ENCODE measurements at places on chromosomes 3 and 15. TPM values are rescaled to one million over a fixed set of nuclear protein-coding genes. Genes with fewer than 3 reads are reported as not detected.

DNA sequence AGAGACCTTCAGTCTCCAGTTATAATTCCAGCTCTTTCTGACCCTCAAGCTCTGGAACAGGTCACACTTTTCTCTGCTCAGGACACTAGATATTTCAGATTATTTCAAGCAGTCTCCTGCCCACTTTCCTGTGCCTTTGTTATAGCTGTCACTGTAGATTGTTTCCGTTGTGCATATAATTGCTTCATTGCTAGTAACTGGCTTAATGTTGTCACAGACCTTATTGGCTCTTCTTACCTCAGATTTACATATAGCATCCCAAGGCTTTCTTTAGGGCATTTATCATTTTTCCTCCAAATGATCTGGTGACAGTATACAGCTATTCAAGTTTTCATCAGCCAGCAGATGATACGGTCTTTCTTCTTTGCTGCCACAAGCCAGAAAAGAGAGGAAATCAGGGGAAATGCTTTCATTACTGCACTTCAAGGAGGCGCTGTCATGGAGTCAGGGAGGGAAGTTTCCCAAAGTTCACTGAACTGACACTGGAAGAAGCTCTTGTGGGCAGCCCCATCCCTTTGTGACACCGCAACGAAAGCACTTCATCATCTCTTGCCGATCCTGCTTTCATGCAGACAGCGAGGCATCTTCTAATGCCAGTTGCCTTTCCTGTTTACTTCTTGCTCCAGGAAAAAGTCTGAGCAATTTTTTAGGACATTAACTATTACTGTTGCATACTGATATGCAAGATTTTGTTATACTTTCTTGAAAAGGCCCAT lies 181.9 kb downstream of the CDIN1 start:
- peaks cover 16% of the 10 kb centered on the region for H3K36me3 ChIP-seq
- no peaks in the 10 kb centered on the region for H3K4me1 ChIP-seq
- no peak for DNase-seq
- H3K27ac ChIP-seq = no peak overlapping the region
- H3K4me3 ChIP-seq = no peak overlapping the region
- H3K27me3 ChIP-seq = no peaks in the 10 kb centered on the region

- peak; percentile 70 for DNase-seq
- H3K27me3 ChIP-seq = no peaks in the 10 kb centered on the region
- H3K27ac ChIP-seq = peak overlapping the region; percentile 96
- H3K36me3 ChIP-seq = no peaks in the 10 kb centered on the region
- peaks cover 25% of the 10 kb centered on the region for H3K4me1 ChIP-seq
Observed at GRCh38 chr3:182793663-182794454, 555 bp downstream of the ATP11B start.

GRCh38 chr15:68204361-68204760 lies 771 bp downstream of the CALML4 start:
- no peaks in the 10 kb centered on the region for H3K27me3 ChIP-seq
- H3K27ac ChIP-seq = peak overlapping the region; percentile 48
- peak overlapping the region; percentile 33 for H3K4me3 ChIP-seq
- DNase-seq = no peak

- no peaks in the 10 kb centered on the region for H3K36me3 ChIP-seq
- H3K27ac ChIP-seq = no peak overlapping the region
- H3K4me1 ChIP-seq = peaks cover 10% of the 10 kb centered on the region
- H3K27me3 ChIP-seq = no peaks in the 10 kb centered on the region
- H3K4me3 ChIP-seq = no peak overlapping the region
- DNase-seq = no peak
Observed at GRCh38 chr15:26083457-26083856, 220.3 kb upstream of the ATP10A start.

- no peaks in the 10 kb centered on the region for H3K4me1 ChIP-seq
- no peak overlapping the region for H3K4me3 ChIP-seq
- H3K36me3 ChIP-seq = peaks cover 10% of the 10 kb centered on the region
Observed at GRCh38 chr15:43352693-43353382, 18.0 kb downstream of the ZSCAN29 start.

- H3K4me3 ChIP-seq = no peak overlapping the region
- H3K27me3 ChIP-seq = no peaks in the 10 kb centered on the region
- DNase-seq = peak; percentile 54
- no peak overlapping the region for H3K27ac ChIP-seq
Observed at GRCh38 chr3:42369304-42369703, 41.1 kb downstream of the LYZL4 start.

- no peak for DNase-seq
- H3K4me3 ChIP-seq = no peak overlapping the region
- H3K27ac ChIP-seq = no peak overlapping the region
- H3K27me3 ChIP-seq = no peaks in the 10 kb centered on the region
- no peaks in the 10 kb centered on the region for H3K4me1 ChIP-seq
Observed at GRCh38 chr3:161586556-161587235, 90.1 kb downstream of the OTOL1 start.

GRCh38 chr15:85289677-85290365 lies 90.6 kb upstream of the AKAP13 start:
- no peaks in the 10 kb centered on the region for H3K4me1 ChIP-seq
- no peak overlapping the region for H3K4me3 ChIP-seq
- H3K27ac ChIP-seq = no peak overlapping the region

Gene NBEAL2
- total RNA-seq = 344 TPM

Gene CAND2
- 1.4 TPM for total RNA-seq

Gene NDN
- 8.4 TPM for total RNA-seq
